ENCODE measurements at places on chromosomes 12 and 14.

- DNase-seq = no peak
These were observed 30.3 kb downstream of the EEA1 start for GRCh38 chr12:92898755-92899154.

DNA sequence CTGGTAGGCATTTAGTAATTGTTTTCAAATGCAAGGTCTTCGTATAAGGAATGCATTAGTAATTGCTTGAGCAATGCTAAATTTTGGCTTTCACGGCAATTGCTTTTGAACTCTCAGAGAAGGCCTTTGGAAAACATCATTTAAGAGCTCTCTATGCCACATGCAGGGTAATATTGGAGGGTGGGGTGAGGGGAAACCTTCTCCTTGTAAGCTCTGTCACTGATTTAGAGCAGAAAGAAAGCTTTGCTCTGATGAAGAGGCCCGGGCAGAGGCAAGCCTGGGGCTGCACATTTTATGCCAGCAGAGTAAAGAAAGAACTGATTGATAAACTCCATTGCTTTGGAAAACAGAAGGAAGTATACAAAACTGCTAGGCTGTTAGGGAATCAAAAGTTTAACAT, 70.9 kb downstream of the TRIM9 start:
- DNase-seq = no peak

DNA sequence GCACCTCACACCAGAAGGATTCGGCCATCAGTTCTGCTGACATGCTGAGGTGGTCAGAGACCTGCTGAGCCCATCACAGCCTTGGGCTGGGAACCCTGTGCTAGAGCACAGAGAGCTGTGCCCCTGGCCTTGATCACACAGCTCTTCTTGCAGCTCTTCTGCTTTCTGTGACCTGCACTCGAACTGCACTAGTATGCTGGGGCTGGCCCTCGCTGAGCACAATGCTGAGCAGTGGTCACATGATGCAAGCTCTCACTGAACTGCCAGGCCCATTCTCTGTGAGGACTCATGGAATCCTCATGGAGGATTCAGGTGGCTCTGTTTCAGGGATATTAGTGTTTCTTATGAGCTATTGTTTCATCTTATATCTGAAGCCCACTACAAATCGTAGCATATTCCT, 22.5 kb downstream of the FBXO21 start:
- DNase-seq = no peak

DNA sequence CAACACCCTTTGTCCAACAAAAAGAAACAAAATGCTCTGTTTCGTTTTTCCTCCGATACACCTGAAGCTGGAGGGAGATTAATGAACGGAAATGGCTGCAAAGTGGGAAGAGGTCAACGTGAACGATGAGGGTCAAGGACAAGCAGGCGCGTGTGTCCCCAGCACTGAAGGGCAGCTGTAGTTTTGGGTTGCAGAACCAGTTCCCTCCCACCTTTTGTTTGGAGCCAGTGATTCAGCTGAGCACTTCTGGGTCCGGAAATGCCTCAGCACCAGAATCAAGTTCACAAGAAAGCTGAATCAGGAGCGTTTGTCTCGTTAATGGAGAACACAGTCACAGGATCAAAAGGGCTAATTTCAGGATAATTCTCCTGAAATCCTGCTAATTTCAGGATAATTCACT, 51.1 kb upstream of the PWP1 start:
- DNase-seq = no peak

- no peak for DNase-seq
These were observed at the start of gene CCDC184 for GRCh38 chr12:48183091-48183875. TSS of gene CCDC184 (plus strand) at chr12:48183644. CDS start at chr12:48184123, 479 bp downstream.

- no peak for DNase-seq
These were observed 459.6 kb downstream of the ZFP36L1 start for GRCh38 chr14:68333262-68333661.

DNA sequence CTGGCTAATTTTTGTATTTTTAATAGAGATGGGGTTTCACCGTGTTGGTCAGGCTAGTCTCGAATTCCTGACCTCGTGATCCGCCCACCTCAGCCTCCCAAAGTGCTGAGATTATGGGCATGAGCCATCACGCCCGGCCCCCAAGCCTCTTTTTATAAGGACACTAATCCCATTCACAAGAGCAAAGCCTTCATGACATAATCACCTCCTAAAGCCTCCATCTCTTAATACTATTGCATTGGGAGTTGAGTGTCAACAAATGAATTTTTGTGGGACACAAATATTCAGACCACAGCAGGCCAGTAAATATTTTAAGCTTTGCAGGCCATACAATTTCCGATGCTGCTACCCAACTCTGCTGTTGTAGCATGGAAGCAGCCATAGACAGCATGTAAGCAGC, 10.9 kb downstream of the RNF212B start:
- no peak for DNase-seq

DNA sequence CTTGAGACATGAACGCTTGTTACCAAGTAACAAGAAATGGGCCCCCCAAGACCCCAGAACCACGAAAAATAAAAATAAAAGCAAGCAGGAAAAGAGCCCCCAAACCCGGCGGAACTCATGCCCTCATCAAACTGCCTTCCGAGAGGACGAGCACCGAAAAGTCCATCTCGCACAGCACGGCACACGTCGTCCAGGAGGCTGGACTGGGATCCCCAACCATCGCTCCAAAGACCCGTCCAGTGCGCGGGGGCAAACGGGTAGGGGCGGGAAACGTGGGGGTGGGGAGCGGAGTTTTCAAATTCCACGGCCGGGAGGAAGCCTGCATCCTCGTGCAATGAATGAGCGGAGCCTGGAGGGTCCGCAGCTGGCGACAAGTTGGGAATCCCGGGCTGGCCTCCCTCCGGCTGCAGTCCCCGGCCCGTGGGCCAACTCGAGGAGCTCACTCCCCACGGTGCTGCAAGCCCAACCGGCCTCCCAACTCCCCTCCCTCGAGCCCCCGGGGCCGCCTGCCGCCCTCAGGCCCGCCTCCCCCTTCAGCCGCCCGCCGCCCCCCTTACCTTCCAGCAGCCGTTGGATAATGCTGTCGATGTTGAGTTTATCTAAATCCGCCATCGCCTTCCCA, 484 bp downstream of the PPP1CC start:
- DNase-seq = no peak

DNA sequence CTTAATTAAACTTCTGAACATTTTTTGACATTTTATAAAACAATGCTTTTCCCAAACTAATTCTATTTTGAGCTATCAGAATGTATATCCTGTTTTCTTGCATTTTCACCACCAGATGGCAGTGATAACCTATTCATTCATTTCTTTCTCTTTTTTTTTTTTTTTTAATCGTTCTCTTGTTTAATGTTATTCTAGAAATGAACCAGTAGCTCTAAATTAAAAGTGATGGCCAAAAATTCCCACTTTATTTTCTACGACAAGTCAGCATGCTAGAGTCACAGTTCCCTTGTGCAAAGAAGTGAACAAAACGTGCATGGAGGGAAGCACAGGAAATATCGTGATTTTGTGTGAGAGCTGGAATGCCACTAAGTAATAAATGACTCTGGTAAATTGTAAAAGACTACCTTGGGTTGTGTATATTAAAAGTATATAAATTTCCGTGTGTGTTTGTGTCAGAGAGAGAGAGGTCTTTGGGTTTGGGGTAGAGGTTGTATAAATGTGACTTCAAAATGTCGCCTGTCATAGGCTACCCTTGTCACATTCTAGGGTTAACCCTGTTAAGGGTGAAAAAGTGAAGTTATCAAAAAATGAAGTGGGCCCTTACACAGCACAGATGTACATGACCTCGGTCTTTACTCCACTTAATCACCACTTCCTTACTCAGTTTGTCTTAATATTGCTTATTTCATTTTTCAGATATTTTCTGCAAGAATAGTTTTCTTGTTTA, 40.4 kb upstream of the LDHB start:
- peak; percentile 42 for DNase-seq

DNA sequence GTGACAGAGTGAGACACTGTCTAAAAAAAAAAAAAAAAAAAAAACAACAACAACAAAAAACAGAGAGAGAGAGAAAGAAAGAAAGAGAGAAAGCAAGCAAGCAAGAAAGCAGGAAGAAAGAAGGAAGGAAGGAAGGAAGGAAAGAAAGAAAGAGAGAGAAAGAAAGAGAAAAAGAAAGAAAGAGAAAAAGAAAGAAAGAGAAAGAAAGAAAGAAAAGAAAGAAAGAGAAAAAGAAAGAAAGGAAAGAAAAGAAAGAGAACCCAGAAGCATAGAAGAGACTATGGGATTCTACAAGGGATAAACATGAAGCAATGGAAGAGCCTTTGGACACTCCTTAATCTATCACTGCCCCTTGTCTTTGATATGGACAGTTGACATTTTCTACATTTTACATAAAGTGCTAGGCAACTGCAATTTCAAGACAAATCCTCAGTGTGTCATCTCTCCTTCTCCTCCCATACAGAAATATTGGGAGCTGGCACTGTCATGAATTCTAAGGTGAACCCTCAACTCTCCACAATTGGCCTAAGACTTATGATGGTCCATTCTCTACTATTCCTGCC, 151.9 kb upstream of the CPM start:
- no peak for DNase-seq

DNA sequence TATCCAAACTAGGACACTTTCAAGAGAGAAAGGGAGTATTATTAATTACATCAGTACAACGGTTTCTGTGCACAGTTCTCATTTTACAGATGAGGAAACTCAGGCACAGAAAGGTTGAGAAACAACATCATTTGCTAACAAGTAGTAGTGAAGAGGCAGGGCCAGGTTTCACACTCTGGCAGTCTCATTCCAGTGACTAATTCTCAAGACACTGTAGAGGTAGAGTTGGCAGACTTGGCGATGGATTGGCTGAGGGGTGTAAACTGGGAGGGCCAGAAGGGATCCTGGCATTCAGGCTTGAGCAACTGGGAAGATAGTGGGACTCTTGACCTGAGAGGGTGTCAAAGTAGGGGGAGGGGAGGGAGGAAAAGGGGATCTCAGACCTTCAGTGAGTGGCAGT, 73.8 kb upstream of the BDKRB2 start:
- DNase-seq = no peak

- DNase-seq = peak; percentile 50
These were observed 78.8 kb downstream of the TMCC3 start for GRCh38 chr12:94571556-94571955.

GRCh38 chr12:21980544-21980943, 39.3 kb upstream of the ABCC9 start:
- DNase-seq = no peak

DNA sequence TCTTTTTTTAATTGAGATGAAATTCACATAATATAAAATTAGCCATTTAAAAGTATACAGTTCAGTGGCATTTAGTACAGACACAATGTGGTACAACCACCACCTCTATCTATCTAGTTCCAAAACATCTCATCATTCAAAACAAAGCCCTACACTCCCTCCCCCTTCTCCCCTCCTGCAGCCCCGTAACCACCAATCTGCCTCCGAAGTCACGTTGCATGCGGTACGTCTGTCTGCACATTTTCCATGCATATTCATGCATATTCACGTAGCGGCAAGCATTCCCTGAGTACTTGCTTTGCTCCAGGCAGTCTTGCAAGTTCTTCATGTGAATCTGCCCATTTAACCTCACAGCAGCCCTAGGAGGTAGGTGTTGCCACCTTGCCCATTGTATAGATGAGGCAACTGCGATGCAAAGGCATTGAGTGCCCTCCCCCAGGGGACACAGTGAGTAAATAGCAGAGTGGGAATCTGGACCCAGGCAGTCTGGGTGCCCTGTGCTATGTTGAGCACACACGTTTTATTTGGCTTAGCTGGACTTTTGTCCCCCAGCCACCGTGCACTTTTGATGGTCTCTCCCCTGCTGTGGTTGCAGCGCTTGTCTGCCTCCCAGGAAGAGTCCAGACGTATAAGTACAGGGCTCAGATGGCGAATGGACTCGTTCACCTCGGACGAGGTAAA, 43.4 kb downstream of the RIN3 start:
- DNase-seq = no peak

GRCh38 chr12:45200491-45201043, 15.3 kb upstream of the ANO6 start:
- DNase-seq = no peak

GRCh38 chr12:51056242-51056641, 8.1 kb downstream of the LETMD1 start:
- no peak for DNase-seq

DNA sequence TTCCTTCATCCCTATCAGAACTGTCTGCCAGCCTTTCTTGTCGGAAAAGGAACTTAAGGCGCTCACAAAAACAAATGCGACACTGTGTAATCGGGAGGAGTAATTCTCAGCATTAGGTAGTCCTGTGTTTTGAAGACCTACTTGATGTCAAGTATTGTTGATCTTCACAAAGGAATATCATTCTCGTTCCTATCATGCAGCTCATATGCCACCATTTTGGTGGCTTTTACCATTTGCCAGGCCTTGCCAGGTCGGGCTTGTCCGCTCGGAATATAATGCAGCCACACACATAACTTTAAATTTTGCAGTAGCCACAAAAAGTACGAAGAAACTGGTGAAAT, 903 bp upstream of the PPP4R3A start:
- no peak for DNase-seq

- peak; percentile 11 for DNase-seq
These were observed at the start of gene PRKCH for GRCh38 chr14:61321385-61322010. TSS of gene PRKCH (plus strand) at chr14:61321579. CDS start at chr14:61322102, 523 bp downstream.

- DNase-seq = no peak
These were observed 90.3 kb downstream of the RPS6KA5 start for GRCh38 chr14:90970167-90970600.

DNA sequence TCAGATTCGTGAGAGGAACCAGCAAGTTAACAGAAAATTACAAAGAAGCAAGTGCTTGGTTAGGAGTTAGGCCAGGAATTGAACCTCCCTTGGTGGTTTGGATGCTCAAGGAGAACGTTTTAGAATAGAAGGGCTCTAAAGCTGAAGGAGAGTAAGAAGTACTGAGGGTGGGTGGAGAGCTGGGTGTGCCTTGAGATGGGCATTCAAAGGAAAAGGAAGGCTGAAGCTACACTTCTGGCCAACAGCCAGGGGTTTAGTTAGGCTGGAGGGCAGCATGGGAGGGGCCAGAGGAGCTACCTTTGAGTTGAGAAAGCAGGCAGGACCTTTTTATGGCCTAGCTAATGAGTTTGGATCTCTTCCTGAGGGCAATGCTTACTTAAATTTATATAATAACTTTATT, 421.2 kb downstream of the CCDC91 start:
- no peak for DNase-seq

DNA sequence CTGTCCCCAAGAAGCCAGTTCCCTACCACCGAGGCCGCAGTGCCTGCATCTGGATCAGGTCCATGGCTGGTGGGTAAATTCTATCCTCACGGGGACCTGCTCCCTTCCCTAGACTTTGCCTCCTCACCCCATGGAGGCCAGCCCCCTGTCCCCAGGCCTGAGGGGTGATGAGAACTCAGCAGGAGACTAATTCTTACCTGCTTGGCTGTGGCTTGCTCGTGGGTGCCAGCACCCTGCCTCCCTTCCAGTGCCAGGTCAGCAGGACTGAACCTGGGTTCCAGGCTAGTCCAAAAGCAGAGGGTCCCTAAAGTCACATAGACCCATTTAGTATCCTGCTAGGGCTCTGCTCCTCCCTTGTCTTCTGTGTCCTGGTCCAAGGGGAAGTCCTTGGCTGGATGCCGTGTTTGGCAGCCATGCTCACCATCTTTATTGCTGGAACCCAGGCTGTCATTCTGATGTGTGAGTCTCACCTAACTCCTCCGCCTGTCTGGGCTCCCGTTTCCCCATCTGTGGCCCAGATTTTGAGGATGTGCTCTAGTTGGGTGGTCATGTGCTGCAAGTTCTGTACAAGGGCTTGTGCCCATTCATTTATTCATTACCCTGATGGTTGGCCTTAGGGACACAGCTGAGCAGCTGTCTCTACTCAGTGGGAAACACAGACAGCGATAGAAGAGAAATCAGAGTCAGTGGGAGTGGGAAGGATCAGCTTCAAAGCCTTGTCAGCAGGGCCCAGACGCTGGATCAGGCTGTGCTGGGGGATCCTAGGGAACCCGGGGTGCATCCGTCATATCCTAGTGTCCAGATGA, 949 bp downstream of the PLBD2 start:
- DNase-seq = no peak
